ENCODE measurements at places on chromosomes 12 and 14.

GRCh38 chr12:2813214-2814185 lies 1.0 kb downstream of the ITFG2 start:
- DNase-seq, result peak; percentile 63

GRCh38 chr12:27552886-27553560 lies 29.0 kb downstream of the PPFIBP1 start:
- DNase-seq, result no peak

GRCh38 chr14:90302529-90303303 lies 29.0 kb downstream of the NRDE2 start:
- DNase-seq, result no peak

DNA sequence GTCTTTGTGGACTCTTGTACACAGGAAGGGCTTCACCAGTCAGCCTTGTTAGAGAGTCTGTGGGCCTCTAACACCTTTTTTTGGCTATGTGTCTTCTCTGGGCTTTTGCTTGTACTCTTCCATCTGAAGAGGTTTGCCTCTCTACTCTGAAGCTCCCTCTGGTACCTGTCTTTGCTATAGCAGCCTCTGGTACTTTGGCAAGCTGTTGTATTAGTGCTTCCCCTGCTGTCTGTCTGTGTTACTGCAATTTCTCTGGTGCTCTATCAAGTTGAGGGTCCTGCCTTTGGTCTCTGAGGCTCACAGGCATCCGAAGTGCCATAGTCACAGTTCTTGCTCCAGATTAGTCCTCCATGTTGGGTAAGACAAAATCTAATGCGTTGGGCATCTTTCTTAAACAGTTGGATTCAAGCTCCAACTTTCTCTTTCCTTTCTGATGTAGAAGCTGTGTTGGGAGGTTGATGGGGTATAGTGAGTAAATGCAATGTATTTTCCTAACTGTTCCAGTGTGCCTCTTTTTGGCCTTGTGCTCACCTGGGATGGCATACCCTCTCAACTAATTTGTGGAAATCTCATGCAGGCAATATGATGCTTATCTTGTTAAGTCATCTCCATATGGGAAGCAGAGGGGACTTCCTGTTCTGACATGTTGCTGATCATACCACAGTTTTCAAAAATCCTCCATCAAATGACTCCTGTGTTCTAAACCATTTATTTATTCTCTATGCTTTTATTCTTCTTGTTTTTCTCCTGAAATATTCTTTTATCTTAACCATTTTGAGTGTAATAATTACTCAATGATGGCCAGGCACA lies 88.8 kb downstream of the ATF7IP start:
- peak; percentile 42 for DNase-seq

GRCh38 chr12:112418273-112418607 lies 507 bp upstream of the PTPN11 start:
- no peak for DNase-seq

DNA sequence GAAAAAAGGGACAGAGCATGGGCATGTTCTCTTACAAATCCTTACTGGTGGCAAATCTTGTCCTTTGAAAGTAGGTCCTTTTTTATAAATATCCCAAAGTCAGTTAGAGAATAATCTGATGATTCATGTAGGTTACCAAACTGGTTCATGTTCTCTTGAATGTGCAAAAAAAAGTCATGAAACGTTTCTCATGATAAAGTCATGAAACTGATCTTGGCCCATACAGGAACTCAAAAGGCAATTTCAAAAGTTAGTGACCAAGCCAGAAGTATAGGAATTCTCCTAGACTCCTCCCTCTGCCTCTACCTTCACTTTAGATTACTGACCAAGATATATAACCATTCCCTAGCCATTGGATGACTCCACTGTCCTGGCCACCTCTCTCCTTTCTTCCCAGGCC lies 27.3 kb upstream of the SPTSSA start:
- no peak for DNase-seq

- no peak for DNase-seq
Observed at GRCh38 chr14:74641601-74642391, 29.8 kb upstream of the LTBP2 start.

DNA sequence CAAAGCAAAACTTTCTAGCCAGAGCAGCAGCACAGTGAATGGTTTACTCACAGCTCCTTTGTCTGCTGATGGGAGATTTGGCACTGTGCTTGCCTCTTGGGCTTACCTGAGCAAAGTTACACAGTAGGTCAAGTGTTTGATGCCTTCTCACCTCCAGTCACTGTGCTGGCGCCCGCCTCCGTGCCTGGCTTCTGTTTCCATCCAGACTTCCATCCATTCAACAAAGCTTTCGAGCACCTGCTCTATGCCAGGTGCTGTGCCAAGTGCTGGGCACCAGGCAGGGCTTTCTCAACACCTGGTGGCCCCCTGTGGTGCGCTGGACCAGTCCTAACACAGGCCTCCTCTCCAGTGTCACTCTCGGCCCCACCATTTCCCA lies 199.2 kb upstream of the EEA1 start:
- no peak for DNase-seq

GRCh38 chr12:78385541-78385940 lies 479.0 kb upstream of the SYT1 start:
- no peak for DNase-seq

- no peak for DNase-seq
Observed at GRCh38 chr12:115354007-115354890, 670.3 kb upstream of the TBX3 start.

DNA sequence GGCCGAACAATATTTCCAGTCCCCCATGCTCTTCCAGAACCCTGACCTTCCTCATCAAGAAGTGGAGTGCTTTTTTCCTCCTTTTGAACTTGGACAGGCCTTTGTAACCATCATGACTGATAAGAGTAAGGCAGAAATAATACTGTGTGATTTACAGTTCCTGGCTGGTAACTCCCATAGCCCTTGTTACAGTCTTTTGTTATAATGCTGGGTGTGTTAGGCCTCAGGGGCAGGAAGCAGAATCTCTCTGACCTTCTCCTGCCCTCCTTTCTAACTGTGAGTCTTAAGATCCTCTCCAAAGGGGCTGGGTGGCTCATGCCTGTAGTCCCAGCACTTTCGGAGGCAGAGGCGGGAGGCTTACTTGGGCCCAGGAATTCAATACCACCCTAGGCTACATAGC lies 59.5 kb downstream of the BCAT1 start:
- no peak for DNase-seq

GRCh38 chr14:35122696-35123387 lies 490 bp downstream of the PRORP start:
- DNase-seq, result no peak

DNA sequence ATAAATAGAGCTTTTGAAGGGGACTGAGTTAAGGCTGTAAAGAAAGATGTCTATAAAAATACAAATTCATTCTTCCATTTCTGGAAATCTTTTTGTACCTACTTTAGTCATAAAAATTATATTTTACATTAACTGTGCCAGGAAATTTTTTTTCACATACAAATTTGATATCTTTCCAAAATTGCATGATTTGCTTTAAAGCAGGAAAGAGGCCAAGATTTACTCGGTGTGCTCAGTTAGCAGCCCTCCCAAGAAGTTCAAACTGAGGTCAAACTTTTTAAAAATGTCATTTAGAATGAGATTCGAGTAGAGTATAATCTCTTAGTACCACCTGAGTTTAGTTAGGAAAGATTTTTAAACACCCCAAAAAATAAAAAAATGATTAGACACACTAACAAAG lies 173.2 kb upstream of the GRIP1 start:
- DNase-seq, result no peak

DNA sequence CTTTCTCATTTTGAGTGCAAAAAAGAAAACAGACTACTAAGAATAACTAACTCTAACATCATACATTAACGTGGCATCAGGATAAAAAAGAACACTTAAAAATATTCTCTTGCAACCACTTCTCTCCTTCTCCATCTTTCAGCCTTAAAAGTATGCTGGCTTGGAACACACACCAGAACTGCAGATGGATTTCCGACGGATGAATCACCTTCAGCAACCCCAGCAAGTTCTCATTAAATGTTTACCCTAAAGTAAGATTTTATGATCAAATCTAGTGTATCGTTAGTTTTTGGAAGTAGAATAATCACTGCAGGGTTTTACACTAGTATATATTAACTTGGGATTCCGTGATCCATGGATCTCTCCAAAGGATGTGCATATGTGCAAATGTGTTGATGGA lies 1.2 kb downstream of the NEK9 start:
- DNase-seq, result no peak

DNA sequence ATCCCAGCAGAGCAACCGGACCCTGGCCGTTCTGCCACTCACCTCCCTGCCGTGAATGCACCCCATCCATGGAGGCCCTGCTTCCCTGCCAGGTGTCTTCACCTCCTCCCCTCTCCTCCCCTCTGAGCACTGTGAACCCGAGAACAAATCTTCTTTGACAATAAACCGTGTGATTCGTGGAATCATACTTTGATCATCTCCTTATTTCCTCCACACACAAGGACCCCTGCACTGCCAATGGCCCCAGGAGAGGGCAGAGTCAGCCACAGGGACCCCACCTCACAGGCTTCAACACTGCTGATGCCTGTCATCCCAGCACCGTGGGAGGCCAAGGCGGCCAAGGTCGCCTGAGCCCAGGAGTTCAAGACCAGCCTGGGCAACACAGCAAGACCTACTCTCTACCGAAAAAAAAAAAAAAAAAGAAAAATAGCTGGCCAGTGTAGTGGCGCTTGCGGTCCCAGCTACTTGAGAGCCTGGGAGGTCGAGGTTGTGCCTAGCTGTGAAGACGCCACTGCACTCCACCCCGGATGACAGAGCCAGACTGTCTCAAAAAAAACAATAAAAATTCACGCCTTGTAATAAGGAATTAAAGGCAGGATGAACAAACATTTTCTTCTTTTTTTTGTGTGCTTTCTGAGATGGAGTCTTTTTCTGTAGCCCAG lies 1.1 kb downstream of the XRCC3 start:
- no peak for DNase-seq

DNA sequence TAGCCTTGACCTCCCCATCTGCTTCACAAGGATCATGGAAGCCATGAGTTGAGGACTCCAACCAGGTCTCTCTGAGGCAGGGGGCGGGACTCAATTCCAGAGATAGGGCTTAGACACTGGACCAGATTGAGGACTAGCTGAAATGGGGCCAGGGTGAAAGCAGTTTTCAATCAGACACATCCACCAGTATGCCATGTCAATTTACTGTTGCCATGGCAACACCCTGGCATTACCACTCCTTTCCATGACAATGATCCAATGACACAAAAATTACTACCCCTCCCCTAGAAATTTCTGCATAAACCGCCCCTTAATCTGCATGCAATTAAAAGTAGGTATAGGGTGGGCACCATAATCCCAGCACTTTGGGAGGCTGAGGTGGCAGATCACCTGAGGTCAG lies 18.6 kb upstream of the DCAF5 start:
- DNase-seq, result no peak
